ENCODE measurements at places on chromosomes 13 and 19.
A peak's percentile ranks its signal among the peaks of the same experiment; 100 is the strongest.

GRCh38 chr19:35897706-35898451, 2.5 kb downstream of the NFKBID start:
- H3K27me3 ChIP-seq = no peaks in the 10 kb centered on the region
- peak overlapping the region; percentile 95 for H3K4me3 ChIP-seq
- no peak overlapping the region for H3K27ac ChIP-seq
- DNase-seq = no peak

GRCh38 chr13:60431108-60431700, 34.2 kb downstream of the TDRD3 start:
- H3K4me1 ChIP-seq = peaks cover 8% of the 10 kb centered on the region
- H3K36me3 ChIP-seq = peaks cover 16% of the 10 kb centered on the region
- no peak overlapping the region for H3K4me3 ChIP-seq
- no peaks in the 10 kb centered on the region for H3K27me3 ChIP-seq

DNA sequence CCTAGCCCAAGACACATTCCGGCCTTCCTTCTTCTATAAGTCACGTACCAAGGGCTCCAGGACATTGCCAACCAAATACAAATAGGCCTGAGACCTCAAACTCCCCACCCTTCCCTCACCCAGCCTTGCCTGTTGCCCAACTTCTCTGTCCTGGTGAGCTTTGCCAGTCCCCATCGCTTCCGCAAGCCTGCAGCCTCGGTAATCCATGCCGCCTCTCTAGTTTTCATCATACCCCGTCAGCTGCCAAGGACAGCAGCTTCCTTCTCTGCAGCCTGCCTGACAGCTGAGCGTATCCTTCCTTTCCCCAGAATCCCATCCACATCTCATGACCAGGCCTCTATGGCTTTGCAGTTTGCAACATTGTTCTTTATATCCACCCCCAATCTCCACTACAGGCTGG, 36.6 kb upstream of the POMP start:
- no peaks in the 10 kb centered on the region for H3K27me3 ChIP-seq
- H3K36me3 ChIP-seq = no peaks in the 10 kb centered on the region
- no peak overlapping the region for H3K27ac ChIP-seq
- H3K4me1 ChIP-seq = peaks cover 4% of the 10 kb centered on the region
- DNase-seq = no peak

GRCh38 chr13:102399791-102400674, 1.8 kb downstream of the FGF14 start:
- no peak overlapping the region for H3K27ac ChIP-seq
- H3K27me3 ChIP-seq = peaks cover 96% of the 10 kb centered on the region
- H3K4me1 ChIP-seq = peaks cover 19% of the 10 kb centered on the region
- DNase-seq = no peak
- H3K36me3 ChIP-seq = no peaks in the 10 kb centered on the region
- peak overlapping the region; percentile 22 for H3K4me3 ChIP-seq

- no peak for DNase-seq
- peak overlapping the region; percentile 97 for H3K4me3 ChIP-seq
- no peaks in the 10 kb centered on the region for H3K36me3 ChIP-seq
- H3K27ac ChIP-seq = peak overlapping the region; percentile 88
- no peaks in the 10 kb centered on the region for H3K27me3 ChIP-seq
Measured at GRCh38 chr19:44955505-44956439, 592 bp downstream of the CLPTM1 start.

DNA sequence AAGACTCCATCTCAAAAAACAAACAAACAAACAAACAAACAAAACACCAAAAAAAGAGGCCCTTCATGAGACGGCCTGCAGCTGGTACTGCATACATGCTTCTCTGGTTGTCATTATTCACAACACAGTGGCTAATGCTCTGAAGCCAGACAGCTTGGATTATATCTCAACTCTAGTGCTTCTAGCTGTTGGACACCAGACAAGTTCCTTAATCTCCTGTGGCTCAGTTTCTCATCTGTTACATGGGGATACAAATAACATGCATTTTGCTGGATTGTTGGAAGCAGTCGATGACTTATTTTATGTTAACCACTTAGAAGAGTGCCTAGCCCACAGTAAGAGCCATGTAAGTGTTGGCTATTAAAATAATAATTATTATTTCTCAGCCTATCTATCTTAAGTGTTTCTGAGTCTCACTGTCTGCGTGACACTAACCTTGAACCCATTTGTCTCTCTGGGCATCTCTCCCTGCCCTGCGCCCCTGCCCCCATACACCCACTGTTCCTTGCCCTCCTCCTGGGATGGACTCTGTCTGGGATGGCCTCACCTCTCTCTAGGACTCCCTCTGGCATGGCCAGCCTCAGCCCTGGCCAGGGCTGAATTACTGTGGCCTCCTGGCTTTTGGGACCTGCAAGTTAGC, 3.1 kb upstream of the JUNB start:
- no peaks in the 10 kb centered on the region for H3K36me3 ChIP-seq
- H3K4me3 ChIP-seq = peak overlapping the region; percentile 26
- no peak for DNase-seq
- no peaks in the 10 kb centered on the region for H3K27me3 ChIP-seq
- H3K27ac ChIP-seq = peak overlapping the region; percentile 99

- DNase-seq = peak; percentile 78
- peak overlapping the region; percentile 81 for H3K27ac ChIP-seq
- peaks cover 24% of the 10 kb centered on the region for H3K4me1 ChIP-seq
- no peaks in the 10 kb centered on the region for H3K27me3 ChIP-seq
- no peaks in the 10 kb centered on the region for H3K36me3 ChIP-seq
Measured at GRCh38 chr19:45439569-45440258, 16.0 kb upstream of the ERCC1 start.

- peaks cover 12% of the 10 kb centered on the region for H3K4me1 ChIP-seq
- H3K27me3 ChIP-seq = peaks cover 8% of the 10 kb centered on the region
- peak overlapping the region; percentile 74 for H3K4me3 ChIP-seq
- no peak for DNase-seq
- no peaks in the 10 kb centered on the region for H3K36me3 ChIP-seq
- no peak overlapping the region for H3K27ac ChIP-seq
Measured at GRCh38 chr13:95403349-95404140, 102.3 kb upstream of the ABCC4 start.

GRCh38 chr13:21243045-21243897, 66.8 kb downstream of the MRPL57 start:
- H3K36me3 ChIP-seq = no peaks in the 10 kb centered on the region
- H3K27me3 ChIP-seq = peaks cover 6% of the 10 kb centered on the region
- H3K4me1 ChIP-seq = peaks cover 12% of the 10 kb centered on the region
- no peak overlapping the region for H3K4me3 ChIP-seq
- no peak for DNase-seq

GRCh38 chr13:78520425-78520824, 82.9 kb downstream of the POU4F1 start:
- no peaks in the 10 kb centered on the region for H3K27me3 ChIP-seq
- no peaks in the 10 kb centered on the region for H3K4me1 ChIP-seq
- no peak for DNase-seq
- no peaks in the 10 kb centered on the region for H3K36me3 ChIP-seq
- no peak overlapping the region for H3K27ac ChIP-seq

DNA sequence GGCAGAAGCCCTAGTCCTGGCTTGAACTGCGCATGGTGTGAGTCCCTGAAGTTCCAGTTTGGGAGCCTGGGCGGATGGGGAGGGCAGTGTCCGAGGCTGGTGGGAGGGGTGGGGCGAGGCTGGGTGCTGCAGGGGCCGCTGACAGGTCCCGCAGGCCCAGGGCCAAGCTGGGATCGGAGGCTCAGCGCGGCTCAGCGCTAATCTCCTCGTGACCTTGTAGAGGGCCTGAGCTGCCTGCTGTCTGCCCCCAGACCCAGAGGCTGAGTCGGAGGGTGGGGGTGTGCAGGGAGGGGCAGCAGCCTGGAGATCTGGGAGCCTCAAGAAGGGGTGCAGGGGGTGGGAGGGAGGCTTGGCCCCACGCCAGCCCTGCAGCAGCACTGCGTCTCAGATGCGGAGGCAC, 3.0 kb downstream of the ATP1A3 start:
- H3K27ac ChIP-seq = no peak overlapping the region
- H3K4me1 ChIP-seq = peaks cover 3% of the 10 kb centered on the region
- H3K27me3 ChIP-seq = peaks cover 46% of the 10 kb centered on the region
- no peak for DNase-seq
- H3K36me3 ChIP-seq = no peaks in the 10 kb centered on the region

DNA sequence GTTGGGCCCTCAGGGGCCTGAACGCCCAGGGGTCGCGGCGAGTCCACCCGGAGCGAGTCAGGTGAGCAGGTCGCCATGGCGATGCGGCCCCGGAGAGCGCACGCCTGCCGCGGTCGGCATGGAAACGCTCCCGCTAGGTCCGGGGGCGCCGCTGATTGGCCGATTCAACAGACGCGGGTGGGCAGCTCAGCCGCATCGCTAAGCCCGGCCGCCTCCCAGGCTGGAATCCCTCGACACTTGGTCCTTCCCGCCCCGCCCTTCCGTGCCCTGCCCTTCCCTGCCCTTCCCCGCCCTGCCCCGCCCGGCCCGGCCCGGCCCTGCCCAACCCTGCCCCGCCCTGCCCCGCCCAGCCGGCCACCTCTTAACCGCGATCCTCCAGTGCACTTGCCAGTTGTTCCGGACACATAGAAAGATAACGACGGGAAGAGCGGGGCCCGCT, at the start of gene CCNA1:
CCNA1 (plus strand) TSS at position 390 of the 439 bp plus-strand sequence. CDS start 562 bp downstream, outside the sequence.
- peaks cover 94% of the 10 kb centered on the region for H3K27me3 ChIP-seq
- H3K36me3 ChIP-seq = no peaks in the 10 kb centered on the region
- H3K4me1 ChIP-seq = peaks cover 17% of the 10 kb centered on the region

DNA sequence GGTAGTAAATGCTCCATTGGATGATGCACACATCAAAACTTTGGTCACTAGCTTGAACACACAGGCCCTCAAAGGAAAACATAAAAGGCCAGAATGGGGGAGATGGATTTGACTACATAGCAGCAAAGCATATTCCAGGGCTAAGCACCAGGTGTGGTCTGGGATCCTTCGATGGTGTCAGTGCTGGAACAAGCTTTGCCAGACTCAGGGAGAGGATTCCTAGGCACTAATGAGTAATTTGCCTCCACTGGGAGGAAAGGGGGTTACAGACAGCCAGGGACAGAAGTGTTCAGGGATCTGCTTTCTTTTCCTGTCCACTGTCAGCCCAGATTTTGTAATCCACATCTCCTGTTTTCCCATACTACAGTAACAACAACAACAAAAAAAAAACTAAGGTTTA, 157.2 kb upstream of the OBI1 start:
- no peaks in the 10 kb centered on the region for H3K36me3 ChIP-seq
- H3K27me3 ChIP-seq = peaks cover 33% of the 10 kb centered on the region
- H3K27ac ChIP-seq = no peak overlapping the region
- H3K4me1 ChIP-seq = no peaks in the 10 kb centered on the region
- no peak for DNase-seq
- no peak overlapping the region for H3K4me3 ChIP-seq

GRCh38 chr19:10365518-10365917, 14.9 kb downstream of the TYK2 start:
- no peaks in the 10 kb centered on the region for H3K27me3 ChIP-seq
- no peak overlapping the region for H3K27ac ChIP-seq
- DNase-seq = no peak
- H3K4me1 ChIP-seq = no peaks in the 10 kb centered on the region
- H3K36me3 ChIP-seq = peaks cover 39% of the 10 kb centered on the region

DNA sequence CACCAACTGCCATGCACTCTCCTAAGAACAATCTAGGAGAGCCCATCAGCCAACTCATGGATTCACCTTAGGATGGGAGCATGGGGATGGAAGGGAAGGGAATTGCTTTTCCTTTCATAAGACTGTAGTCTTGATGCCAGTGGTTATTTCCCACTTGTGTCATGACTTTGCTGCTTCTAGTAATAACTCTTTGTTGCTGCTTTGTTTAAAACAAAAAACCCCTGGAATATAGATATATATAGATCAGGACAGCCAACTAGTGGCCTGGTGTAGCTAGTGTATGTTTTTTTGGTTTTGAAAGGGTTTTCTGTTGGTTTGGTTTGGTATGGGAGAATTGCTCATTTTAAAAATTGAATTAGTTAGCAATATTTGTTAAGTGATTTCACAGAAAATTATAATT, 39.3 kb upstream of the KCTD4 start:
- H3K4me3 ChIP-seq = no peak overlapping the region
- DNase-seq = no peak
- no peaks in the 10 kb centered on the region for H3K36me3 ChIP-seq
- no peak overlapping the region for H3K27ac ChIP-seq

Measured in mesothelial cell of epicardium (in vitro differentiated cells).